ENCODE measurements at places on chromosomes 4 and X. TPM values are rescaled to one million over a fixed set of nuclear protein-coding genes. Genes with fewer than 3 reads are reported as not detected.
A peak's percentile ranks its signal among the peaks of the same experiment; 100 is the strongest.

GRCh38 chrX:133857640-133858269 lies 127.6 kb downstream of the GPC3 start:
- DNase-seq, result no peak

The GPR173 gene
- polyA plus RNA-seq, result 13.1 TPM

The AWAT1 gene
- polyA plus RNA-seq, result not detected

DNA sequence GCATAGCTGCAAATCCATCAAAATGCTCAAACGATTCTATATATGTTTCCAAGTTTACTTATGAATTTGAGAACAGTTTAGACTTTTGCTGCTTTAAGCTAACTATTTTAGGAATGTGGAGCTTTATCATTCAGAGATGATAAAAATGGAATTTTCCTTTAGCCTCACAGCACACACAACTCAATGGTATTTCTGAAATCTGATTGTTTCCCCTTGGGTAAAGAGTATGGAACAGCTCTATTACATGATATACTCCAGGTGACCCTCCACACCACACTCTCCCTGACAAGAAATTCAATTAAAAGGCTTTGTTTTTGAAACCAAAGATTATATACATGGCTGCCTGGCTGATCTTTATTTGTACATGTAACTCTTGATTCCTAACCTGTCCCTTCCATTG lies 120.0 kb downstream of the LUZP4 start:
- no peak for DNase-seq

- DNase-seq, result peak; percentile 29
Measured at GRCh38 chr4:146095091-146095690, 80.3 kb upstream of the LSM6 start.

All from right renal cortex interstitium (tissue), 3 donors.